ENCODE measurements at places on chromosomes 2 and 18.

- DNase-seq, result no peak
Measured at GRCh38 chr2:7835693-7836680, 845.9 kb upstream of the ID2 start.

GRCh38 chr2:234147335-234147861 is 96.9 kb downstream of the SPP2 start:
- DNase-seq, result no peak

- DNase-seq, result no peak
Measured at GRCh38 chr2:197940382-197940781, 136.0 kb downstream of the PLCL1 start.

DNA sequence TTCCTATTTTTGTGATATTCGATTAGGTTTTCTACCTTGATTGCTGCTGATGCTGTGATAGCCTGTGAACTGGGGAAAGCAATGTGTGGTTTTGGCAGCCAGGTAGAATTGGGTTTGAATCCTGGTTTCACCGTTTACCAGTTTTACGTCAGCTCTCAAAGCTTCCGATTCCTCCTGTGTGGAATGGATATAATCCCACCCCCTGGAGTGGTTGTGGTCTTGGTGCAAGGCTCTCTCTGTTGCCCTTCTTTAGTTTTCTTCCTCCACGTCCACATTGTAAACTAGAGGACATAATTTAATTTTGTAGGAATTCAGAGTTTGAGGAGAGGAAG is 45.0 kb downstream of the PHLPP1 start:
- no peak for DNase-seq

GRCh38 chr18:31591628-31592027 is at the start of gene TTR:
Gene TTR, plus strand, starts transcription at chr18:31591877. Its CDS starts 26 bp downstream, at chr18:31591903.
- DNase-seq, result no peak

DNA sequence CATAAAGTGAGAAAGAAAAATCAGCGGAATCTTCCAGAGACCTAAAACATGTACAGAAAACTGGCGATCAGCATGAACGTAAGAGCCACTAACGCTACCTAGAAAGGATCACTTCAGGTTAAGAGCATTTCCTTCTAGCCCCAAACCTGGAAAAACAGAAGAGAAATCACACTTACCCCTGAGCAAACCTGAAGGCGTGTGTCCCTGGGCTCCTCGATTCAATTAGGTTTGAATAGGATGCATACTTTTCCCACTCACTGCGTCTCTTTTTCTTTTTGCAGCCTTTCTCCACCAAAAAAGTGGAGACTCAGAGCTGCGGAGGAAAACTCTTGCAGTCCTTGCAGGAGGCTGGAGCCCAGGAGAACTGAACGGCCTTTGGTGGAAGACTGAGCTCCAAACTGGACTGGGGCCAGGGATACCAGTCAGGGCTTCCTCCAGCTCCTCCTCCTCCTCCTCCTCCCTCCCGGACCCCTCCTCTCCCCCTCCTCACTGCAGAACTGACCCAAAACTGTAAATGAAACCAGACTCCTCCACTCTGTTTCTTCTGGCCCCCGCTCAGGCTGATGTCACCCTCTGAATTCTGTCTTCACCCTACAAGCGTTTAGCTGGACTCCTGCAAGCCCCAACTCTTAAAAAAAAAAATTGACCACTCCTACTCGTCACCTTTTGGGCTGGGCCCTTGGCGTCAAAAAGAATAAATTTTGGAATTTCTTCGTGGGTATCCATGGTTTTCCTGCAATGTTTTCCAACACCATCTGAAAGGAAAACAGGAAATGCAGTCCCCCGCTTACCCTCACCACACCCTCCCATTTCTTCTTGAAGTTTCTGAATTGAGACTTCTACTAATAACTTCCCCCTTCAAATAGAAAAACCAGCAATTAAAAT is at the start of gene COL6A3:
Gene COL6A3, minus strand, starts transcription at position 388 of the 885 bp plus-strand sequence. CDS start 17,347 bp downstream, outside the sequence.
- no peak for DNase-seq

DNA sequence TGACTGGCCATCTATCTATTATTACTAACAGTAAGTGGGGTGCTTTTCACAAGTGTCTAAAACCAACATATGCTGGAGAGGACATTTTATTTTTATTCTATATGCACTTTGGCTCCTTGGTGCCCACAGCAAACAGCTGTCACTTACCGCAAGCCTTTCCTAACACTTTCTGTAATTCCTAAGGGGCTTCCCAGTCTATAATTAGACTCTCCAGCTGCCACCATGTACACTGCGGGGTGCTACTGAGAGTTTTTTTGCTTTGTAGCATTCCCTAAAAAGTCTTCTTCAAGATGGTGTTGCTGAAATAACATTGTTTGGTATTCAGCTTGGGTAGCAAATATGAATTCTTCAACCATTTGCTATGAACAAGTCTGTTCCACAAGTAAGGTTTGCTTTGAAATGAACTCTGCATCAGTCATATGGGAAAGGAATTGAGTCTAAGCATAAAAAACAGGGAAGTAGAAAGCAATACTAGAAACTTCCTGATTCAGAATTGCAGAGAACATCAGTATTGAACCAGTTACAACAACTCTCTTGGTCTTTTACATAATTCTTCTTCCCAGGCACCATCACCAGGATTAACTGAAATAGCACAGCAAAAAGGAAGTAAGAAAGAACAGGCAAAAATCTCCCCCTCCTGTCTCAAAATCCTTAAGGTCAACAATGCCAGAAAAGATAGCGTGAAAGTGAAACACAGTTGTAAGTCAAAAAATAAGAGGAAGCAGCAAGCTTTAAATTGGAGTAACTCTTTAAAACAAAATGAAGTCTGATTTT is 28.6 kb downstream of the EPB41L3 start:
- no peak for DNase-seq

GRCh38 chr2:106038601-106039375 is 155.3 kb downstream of the UXS1 start:
- DNase-seq, result no peak

DNA sequence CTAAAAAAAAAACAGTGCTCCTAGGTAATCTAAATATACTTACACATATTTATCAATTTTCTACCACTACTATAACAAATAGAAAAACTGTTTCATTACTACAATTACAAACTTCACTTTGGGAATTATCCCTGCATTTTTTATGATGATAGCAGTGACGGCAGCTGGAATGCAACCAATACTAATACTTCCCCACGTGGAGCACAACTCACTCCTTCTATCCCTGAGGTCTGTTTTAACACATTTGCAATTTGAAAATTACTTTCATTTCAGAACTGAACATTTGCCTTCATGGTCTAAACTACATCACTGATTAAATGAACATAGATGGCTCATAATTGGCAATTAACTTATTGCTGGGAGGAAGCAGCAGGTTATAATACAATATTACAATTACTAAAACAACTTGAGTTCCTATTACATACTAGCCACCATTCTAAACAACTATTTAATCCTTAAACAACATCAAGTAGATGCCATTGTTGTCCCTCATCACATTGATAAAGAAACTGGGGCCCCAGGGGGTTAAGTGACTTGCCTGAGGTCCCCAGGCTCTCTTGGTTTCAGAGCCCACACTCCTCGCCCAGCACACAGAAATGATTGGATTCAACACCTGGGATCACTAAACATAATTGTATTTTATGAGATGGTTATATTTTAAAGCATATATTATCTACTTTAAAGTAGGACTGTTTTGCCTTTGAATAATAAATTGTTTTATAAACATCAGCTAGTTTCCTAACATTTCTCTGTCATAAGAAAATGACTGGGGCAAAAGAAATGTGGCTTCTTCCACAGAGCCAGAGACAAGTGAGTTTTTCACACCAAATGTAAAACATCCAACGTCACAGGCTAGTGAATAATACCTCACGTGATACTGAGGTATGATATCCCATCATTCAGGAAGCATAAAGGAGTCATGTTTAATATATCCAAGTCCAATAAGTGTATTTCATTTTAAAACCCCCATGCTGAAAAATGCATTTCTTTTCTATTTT is 6.2 kb downstream of the COLEC12 start:
- no peak for DNase-seq

DNA sequence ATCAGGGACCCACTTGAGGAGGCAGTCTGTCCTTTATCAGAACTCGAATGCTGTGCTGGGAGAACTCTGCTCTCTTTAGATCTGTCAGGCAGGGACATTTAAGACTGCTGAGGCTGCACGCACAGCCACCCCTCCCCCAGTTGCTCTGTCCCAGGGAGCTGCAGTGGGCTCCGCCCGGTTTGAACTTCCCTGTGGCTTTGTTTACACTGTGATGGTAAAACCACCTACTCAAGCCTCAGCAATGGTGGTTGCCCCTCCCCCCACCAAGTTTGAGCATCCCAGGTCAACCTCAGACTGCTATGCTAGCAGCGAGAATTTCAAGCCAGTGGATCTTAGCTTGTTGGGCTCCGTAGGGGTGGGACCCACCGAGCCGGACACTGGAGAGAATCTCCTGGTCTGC is 11.8 kb upstream of the LHCGR start:
- no peak for DNase-seq

DNA sequence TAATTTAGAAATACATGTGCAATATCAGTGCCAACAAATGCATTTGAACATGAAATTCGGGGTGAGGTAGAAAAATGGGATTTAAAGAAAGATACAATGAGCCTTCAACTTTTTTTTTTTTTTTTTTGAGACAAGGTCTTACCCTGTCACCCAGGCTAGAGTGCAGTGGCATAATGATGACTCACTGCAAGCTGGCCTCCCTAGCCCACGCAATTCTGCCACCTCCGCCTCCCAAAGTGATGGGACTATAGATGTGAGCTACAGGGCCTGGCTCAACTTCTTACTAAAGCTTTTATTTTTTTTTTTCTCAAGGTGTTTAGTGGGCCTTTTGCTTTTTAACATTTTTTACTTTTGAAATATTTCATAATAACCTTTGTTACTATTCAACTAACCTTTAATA is 365.6 kb downstream of the LRRTM4 start:
- DNase-seq, result no peak

DNA sequence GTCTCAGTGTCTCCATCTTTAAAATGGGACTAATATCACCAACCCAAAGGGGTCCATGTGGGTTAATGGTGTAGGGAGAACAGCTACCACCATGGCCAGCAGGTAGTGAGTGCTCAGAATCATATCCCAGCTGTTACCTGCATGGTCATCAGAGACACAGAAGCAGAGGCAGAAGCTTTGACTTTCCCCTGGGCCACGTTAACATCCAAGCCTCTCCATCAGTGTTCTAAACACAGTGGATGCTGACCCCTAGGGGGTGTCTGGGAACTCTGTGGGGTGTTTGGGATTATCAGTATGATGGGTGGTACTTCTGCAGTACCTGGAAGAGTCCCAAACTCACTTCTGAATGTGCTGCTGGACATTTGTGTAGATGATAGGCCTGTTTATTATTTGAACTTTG is 93.6 kb downstream of the GYPC start:
- DNase-seq, result no peak

DNA sequence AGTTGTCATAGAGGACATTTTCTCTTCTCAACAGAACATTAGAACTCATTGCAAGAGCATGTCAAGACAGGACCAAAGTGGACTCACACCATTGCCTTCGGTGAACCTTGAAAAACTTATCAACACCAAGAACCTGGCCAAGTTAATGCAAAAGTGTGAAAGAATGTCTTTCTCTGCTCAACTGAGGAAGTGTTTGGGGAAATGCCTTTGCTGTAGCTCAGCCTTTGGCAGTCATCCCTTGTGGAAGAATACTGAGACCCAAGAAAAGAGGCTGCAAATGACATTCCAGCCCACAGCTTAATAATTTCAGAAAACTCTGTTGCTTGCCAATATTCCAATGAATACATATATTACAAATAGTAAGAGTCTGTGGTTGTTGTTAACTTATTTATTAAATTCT is 728.8 kb upstream of the PIK3C3 start:
- DNase-seq, result no peak

- no peak for DNase-seq
Measured at GRCh38 chr2:29255004-29255403, 139.8 kb downstream of the CLIP4 start.

GRCh38 chr2:144567745-144568144 is 47.8 kb upstream of the ZEB2 start:
- no peak for DNase-seq

DNA sequence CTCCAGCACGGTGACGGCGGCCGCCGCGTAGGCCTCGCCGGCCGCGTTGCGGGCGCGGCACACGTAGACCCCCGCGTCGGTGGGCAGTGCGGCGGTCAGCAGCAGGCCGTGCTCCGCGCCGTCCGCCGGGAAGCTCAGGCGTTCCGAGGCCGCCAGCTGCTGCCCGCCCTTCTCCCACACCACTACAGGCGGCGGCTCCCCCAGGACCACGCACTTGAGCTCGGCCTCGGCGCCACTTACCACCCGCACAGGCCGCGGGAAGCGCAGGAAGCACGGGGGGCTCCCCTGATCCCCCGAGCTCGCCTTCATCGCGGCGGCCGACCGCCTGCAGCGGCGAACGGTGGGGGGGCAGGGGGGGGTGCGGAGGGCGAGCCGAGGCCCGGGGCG is 422 bp downstream of the OBSL1 start:
- DNase-seq, result no peak

DNA sequence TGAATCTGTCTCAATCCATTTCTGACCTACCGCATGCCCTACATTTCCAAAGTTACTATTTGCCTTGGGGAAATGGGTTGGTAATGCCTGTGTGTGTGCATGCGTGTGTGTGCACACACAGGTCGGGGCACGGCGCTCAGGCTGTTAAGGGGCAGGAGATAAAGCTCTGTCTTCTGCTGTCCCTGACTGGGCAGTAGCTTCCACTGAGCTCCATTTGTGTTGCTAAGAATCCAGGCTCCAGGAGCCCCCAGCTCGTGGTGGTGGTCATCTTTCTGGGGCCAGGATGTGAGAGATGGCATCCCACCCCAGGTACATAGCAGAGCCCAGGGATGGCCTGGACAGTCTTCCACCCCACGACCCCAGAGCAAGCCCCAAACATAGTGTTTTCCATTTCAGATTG is 66.7 kb upstream of the HS6ST1 start:
- no peak for DNase-seq

DNA sequence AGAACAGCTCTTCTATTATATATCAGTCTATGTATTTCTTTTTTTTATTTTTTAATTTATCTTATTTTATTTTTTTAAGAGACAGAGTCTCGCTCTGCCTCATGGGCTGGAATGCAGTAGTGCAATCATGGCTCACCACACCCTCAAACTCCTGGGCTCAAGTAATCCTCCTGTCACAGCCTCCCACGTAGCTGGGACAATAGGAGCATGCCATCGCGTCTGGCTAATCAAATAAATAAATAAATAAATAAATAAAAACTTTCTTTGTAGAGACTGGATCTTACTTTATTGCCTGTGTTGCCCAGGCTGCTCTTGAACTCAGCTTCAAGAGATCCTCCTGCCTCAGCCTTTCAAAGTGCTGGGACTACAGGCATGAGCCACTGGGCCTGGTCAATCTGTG is 117.0 kb downstream of the RBMS1 start:
- no peak for DNase-seq

- no peak for DNase-seq
Measured at GRCh38 chr2:37856101-37856751, 68.9 kb upstream of the RMDN2 start.

Data from activated gamma-delta T cell treated with anti-CD3 and anti-CD28 coated beads, Interleukin-2, amount 50 U/mL, for 16 hours (primary cell).